ENCODE measurements at places on chromosomes 16 and 17.

- no peak for DNase-seq
These were observed 65.4 kb downstream of the SSH2 start for GRCh38 chr17:29864615-29865014.

- no peak for DNase-seq
These were observed 51.6 kb upstream of the NLRP1 start for GRCh38 chr17:5635949-5636348.

GRCh38 chr16:54652201-54652770, 278.4 kb upstream of the IRX5 start:
- no peak for DNase-seq

DNA sequence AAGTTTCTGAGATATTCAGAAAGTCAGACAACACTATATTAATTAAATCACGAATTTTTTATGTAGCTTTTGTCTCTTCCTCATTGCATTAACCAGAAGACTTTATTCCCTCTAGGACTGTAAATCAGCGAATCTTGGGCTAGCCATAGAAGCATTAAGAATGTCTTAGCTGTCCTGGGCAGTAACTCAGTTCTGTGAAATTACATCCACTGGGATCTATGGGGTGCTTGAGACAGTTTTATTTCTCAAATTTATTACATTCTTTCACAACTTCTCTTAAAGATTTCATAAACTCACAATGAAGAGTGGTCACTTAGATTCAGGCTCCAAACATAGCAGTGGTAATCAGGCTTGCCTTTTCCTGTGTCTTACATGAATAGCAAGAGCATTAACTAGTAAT, 1153.4 kb downstream of the CDH8 start:
- no peak for DNase-seq

DNA sequence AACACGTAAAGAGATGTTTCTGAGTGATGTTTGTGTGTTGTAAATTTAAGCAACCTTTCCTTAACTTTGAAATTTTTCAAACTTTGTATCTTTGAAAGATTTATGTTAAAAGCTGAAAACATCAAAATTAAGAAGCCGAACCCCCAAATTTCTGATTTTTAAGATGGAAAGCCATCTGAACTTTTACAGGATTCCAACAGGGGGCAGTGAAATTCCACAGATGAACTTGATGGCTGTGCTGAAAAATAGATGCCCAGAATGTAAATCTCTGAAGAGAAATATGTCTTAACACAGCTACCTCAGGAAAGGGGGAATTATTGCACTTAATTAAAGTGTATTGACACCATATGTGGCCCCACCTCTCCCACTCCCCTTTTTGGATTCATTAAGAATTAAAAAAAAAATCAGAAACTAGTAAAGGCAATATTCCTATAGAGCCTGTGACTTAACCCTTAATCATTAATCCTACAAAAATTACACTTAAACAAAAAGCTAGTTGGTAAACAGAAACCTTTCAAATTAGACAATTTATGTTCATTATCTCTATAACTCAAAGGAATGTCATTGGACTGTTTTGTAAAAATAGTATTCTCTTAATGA, 597.9 kb downstream of the KCNJ2 start:
- peak; percentile 36 for DNase-seq

DNA sequence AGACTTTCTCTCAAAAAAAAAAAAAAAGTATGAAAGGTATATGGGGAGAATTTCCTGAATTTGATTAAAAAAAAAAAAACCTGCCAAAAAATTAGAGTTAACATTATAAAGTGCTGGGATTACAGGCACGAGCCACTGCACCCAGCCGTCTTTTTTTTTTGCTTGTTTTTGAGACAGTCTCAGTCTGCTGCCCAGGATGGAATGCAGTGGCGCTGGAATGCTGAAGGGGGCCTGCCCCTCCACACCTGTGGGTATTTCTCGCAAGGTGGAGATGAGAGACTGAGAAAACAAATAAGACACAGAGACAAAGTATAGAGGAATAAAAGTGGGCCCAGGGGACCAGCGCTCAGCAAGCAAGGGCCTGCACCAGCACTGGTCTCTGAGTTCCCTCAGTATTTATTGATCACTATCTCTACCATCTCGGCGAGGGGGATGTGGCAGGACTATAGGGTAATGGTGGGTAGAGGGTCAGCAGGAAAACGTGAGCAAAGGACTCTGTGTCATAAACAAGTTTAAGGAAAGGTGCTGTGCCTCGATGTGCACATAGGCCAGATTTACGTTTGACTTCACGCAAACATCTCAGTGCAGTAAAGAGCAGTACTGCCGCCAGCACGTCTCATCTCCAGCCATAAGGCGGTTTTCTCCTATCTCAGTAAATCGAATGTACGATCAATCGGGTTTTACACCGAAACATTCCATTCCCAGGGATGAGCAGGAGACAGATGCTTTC, 117.2 kb downstream of the GOSR1 start:
- DNase-seq, result no peak

DNA sequence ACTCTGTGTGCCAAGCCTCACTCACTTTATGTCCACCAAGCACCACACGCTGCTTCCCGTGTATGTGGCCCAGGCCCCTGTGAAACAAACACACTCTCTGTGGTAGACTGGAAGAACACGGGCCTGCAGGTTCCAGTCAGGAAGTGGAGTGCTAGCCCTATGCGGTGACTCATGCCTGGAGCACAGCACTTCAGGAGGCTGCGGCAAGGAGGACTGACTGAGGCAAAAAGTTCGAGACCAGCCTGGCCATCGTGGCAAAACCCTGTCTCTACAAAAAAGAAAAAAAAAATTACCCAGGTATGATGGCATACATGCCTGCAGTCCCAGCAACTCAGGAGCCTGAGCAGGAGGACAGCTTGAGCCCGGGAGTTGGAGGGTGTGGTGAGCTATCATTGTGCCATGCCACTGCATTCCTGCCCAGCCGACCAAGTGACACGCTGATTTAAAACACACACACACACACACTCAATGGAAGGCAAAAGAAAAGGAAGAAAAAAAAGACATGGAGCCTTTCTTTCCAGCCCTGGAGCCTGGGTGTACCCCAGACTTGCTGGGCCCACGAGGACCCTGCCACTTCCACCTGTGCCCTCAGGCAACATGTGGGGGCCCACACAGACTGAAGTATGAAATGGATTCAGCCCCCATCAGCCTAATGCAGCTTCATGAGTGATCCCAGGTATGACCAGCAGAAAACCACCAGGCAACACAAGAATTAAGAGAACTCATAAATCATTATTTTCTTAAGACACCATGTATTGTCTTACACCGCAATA, 126.6 kb downstream of the ANKRD11 start:
- DNase-seq, result no peak

DNA sequence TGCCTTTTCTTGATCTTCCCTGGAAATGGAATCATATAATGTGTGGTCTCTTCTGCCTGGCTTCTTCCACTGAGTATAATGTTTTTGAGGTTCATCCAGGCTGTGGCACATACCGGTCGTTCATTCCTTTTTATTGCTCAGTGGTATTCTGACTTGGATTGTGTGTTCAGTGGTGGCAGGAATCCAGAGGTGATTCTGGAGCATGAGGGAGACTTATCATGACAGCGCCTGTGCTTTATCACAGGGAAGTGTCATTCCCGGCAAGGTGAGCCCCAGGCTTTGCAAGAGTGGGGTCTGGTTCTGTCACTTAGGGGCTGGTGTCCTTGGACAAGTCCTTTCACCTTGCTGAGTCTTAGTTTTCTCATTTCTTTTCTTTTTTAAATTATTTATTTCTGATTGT, 53.0 kb downstream of the IRX3 start:
- DNase-seq, result no peak

- DNase-seq, result no peak
These were observed 26.2 kb upstream of the ZNF652 start for GRCh38 chr17:49388290-49388640.

GRCh38 chr16:57648125-57648524, 19.7 kb downstream of the ADGRG1 start:
- no peak for DNase-seq

DNA sequence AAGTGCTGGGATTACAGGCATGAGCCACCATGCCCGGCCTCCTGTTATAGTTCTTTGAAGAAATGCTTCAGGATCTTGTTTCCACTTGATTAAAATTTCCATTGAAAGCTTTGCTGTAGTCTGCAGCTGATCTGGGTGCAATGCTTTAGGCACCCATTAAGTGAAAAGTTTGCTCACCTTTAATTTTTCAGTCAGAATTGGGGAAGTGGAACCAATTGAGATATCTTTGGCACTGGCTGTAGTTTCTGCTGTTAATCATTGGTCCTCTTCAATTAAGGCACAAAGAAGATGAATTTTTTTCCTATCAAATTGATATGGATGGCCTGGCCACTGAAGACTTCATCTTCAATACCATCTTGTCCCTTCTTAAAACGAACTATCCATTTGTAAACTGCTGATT, 336.1 kb upstream of the TBX2 start:
- no peak for DNase-seq

DNA sequence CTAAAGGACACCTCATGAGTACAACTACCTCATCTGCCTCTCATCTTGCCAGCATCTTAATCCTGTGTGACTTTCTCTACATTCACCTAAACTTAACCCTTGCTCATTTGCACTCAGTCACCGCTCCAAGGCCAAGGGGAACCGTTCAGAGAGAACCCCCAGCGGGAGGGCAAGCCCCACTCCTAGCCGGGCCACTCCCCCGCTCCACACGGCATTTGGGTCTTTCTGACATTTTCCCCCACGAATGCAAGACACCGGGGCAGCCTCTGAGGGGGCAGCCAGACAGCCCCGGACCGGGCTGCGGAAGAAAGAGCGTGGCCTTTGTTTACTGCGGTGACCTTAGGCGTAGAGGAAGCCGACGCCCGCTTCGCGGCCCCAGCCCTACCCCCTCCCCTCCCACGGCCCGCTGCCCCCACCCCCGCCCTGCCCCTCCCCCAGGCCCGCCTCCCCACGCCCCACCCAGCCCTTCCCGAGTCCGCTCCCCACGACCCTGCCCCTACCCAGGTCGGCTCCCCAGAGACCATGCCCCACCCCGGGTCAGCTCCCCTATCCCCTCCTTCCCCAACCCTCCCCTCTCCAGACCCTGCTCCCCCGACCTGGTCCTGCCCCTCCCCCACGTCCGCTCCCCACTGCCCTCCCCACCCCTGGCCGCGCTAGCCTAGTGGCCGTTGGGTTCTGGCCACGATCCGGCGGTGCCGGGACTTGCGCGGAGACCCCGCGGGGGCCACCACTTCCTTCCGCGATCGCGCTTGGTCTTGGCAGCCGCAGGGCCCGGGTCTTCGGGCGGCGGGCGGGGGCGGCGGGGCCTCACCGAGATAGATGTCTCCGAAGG, 789 bp downstream of the CSNK1D start:
- peak; percentile 51 for DNase-seq

DNA sequence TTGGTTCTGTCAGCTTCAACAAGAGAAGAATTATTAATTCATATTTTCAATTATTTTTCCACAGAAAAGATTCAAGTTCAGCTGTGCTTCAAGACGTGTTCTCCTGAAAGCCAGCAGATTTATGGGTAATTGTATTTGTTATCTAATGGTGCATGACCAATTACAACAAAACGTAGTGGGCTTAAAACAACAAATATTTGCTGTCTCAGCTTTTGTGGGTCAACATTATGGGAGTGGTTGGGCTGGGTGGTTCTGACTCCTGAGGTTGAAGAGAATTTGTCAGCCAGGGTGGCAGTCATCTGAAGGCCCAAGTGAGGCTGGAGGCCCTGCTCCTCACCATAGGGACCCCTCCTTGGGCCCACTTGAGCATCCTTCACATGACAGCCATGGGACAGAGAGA, 24.1 kb upstream of the KREMEN2 start:
- DNase-seq, result no peak

GRCh38 chr16:19386525-19386924, 31.2 kb upstream of the TMC5 start:
- DNase-seq, result no peak

GRCh38 chr16:12749076-12749475, 54.6 kb downstream of the CPPED1 start:
- DNase-seq, result no peak

DNA sequence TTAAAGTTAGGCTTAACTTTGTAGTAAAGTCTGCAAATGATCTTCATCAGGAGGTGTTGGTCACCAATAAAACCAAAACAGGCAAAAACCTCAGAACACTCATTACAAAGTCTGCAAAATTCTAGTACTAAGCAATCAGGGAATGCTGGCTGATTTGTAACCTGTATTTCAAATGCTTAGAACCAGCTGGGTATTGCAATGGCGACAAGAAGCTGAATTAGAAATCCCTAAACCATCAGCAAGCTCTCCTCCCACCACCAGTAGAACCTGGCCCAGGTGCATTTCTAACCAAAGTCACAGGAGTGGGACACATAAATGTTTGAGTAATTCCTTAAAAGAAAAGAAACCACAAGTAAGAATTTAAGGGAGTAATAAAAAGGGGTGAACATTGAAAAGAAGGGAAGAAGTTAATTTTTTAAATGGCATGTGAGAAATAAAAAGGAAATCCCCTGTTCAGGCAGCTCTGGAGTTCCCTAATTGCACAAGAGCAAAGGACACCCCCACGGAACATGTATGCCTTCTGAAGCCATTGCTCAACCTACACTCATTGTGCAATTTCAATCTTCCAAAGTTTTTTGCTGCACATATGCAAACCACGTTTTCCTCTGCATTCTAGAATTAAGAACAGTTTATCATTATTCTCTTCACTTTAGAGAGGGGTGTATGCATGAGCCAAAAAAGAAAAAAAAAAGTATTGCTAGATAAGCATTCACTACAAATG, 102.9 kb downstream of the HIC1 start:
- no peak for DNase-seq

DNA sequence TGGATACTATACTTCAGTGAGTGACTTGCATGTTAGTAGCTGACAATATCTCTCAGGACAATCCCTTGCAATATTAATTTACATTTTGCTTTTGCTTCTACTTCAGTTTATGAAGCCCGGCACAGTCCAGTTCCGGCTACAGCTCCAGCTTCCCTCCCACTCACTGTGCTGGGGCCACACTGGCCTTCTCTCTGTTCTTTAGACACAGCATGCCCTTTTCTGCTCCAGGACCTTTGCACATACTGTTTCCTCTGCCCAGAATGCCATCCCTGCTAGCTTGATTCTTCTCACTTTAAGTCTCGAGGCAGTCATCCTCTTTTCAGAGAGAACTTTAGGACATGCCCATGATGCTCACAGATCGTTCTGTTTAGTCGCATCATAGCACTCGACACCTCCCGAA, 25.5 kb upstream of the LRRC75A start:
- no peak for DNase-seq

- DNase-seq, result no peak
These were observed 12.2 kb downstream of the BANP start for GRCh38 chr16:87963400-87963799.

GRCh38 chr16:78434401-78434800, 334.9 kb downstream of the WWOX start:
- DNase-seq, result no peak

DNA sequence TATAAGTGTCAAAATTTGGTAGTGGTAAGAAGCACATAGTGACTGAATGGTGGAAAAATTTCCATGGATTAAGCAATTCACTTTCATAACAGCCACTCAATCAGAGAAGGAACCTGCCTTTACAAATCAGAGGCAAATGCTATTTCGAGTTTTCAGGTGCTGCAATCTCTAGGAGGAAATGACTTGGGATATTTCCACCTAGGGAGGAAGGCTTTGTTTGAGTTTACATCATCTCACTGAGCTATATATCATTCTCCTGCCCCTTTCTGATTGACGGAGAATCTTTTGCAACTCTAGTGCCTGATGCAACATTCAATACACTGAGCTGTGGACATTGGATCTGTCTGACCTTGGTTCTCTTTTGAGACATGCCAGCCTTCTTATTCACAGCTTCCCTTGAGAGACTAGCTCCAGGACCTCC, 26.3 kb downstream of the MARCHF10 start:
- DNase-seq, result no peak
